NCI-H460 (cell line): ENCODE measurements at places on chromosomes 2 and 18.

DNA sequence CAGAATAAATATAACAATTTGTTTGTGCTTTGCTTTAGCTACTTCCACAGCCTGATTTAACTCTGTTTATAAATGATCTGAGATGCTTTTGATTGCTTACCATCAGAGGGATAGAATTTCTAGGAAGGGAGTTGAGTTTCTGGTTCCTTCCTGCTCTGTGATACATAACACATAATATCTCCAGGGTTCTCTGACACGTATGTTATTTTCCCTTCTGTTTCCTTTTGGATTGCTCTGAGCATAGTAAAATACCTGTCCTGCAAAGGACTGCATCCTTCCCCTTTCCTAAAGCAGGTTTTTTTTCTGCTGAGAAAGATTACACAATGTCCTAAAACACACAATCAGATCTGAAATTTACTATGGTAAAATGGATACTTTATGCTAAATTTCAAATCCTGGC, 76.1 kb downstream of the CABYR start:
- no peak for DNase-seq

DNA sequence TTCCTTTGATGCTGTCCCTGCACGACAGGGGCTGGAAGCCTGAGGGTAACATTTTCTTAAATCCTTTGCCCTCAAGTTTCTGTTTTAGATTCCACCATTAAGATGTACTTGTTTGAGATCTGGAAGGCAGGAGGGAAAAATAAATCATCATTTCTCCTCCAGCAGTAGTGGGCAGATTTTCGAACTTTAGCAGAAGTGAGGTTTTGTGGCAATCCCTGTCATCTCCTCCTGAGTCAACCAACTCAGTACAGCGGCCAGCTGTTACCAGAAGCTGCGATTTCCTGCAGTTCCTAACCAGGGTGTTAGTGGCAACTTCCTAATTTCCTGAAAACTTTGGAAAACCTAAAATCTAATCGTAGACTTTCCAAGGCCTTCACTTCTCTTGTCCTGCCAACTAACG, 517.2 kb upstream of the ACVR2A start:
- DNase-seq = no peak

DNA sequence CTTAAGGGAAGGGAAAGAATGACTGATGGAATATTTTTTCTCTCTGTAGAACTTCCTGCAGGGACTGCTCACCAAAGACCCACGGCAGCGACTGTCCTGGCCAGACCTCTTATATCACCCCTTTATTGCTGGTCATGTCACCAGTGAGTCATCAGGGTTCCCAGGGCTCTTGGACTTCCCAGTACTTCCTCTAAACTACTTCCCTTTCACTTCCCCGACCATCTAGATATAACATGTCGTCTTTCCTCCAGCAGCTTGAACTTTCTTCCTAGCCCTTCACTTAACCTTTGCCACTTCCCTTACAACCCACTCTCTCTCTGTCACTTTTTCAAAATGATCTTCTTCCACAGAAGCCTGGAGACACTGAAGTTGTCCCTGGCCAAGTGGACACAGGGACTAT, 7.2 kb downstream of the STK36 start:
- DNase-seq = no peak

DNA sequence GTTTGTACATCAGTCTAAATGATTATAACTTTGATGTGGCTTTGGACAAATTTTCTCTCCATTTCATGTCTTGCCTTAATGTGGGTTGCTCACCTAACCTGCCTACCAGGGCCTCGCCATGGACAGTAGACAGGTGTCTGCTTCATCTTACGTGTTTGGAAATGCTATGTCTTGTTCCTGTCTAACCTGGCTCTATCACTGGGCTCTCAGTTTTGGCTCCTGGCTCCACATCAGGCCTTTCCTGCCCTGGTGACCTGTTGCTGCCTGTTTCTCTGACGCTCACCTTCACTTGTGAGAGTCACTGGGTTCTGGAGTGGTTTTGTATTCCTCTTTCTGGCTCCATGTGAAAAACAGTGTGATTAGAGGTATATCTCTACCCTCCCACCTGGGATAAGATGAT, 65.9 kb downstream of the PHLPP1 start:
- no peak for DNase-seq

DNA sequence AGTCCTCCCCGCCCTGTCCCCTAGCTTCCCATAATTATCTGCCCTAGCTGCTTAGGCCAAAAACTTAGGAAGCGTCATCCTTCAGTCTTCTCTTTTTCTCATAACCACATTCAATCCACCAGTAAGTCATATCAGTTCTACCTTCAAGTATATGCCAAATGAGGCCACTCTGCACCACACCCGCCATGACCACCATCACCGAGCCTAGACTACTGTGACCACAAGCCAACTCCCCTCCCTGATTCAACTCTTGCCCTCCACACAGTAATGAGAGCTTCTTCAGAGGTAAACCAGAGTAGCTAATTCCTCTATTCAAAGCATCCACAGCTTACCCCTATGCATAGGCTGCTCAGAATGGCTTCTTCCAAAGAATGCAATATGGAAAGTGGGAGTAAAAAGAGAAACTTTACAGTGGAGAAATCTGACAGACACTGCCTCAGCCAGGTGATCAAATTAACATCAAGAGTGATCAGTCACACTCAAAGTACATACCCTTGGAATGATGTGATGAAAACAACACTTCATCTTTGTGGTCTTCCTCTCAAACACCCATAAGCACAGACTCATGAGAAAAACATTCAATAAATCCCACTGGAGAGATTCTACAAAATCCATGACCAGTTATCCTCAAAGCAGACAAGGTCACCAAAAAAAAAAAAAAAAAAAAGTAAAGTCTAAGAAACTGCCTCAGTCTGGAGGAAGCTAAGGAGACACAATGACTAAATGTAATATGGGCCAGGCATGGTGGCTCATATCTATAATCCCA, 17.7 kb downstream of the MBOAT2 start:
- no peak for DNase-seq

GRCh38 chr2:42046819-42047487, 868 bp upstream of the PKDCC start:
- DNase-seq = no peak

DNA sequence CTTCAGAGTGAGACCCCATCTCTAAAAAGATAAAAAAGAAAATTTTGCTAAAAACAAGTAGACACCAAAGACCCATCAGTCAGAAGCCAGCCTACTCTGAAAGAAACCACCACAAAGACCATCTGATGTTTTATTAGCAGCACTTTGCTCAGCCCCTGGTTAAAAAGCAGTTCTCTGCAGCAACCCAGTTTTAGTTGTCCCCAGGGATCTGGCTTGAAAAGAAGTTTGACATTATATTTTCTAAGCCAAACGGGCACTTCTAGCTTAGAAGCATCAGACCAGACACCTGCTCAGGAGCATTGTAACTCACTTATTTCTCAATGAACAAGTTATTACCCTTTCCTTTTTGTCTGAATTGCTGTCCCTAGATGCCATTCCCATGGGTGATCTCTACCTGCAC, 164.2 kb upstream of the ETAA1 start:
- DNase-seq = no peak

GRCh38 chr2:149767516-149767974, 180.0 kb upstream of the MMADHC start:
- no peak for DNase-seq

DNA sequence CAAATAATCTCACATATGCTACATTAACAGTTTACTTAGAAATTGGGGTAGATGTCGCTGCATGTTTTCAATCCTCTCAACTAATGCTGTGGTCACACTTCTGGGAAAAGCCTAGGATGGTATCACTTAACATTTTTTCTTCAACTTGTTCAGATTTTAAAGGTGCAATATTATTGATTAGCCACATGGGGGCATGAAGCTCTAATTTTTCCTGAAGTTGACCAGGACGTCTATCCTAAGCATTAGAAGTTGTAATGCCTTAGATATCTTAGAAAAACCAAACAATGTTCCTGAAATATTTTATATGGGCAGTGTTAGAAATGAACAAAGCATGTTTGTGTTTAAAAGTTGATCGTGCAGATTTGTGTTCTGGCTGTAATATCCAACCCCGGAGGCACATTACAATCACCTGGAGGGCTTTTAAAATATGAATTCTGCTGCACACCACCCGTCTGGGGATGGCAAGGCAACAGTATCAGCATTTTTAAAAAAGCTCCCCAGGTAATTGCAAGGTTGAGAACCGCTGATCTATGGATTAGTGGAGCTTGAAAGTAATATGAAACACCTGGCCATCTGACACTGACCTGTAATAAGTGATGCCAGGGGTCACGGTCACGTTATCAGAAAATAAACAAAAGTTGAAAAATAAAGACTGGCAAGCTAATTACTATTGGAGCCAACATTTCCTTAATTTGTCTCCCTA, 100.5 kb upstream of the LMAN1 start:
- DNase-seq = no peak

DNA sequence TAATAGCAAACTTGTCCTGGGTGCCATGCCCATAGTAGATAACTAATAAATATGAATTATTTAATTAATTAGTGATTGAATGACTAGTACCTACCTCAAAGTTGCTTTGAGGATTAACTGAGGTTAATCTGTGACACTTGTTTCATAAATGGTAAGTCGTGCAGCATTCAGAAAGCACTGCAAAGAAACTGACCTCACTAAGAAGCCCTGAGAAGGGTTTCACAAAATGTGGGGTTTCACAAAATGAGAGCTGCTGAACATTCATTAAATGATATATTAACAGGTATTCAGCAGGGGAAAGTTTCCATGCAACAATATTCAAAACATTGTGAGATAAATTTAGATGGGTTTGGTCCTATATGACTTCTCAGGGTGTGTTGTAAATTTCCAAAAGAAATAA, 236.2 kb downstream of the OSR1 start:
- no peak for DNase-seq

- no peak for DNase-seq
Measured at GRCh38 chr18:48695671-48696070, 156.8 kb downstream of the CTIF start.

GRCh38 chr18:34322365-34323289, 97.9 kb upstream of the NOL4 start:
- DNase-seq = peak; percentile 33

DNA sequence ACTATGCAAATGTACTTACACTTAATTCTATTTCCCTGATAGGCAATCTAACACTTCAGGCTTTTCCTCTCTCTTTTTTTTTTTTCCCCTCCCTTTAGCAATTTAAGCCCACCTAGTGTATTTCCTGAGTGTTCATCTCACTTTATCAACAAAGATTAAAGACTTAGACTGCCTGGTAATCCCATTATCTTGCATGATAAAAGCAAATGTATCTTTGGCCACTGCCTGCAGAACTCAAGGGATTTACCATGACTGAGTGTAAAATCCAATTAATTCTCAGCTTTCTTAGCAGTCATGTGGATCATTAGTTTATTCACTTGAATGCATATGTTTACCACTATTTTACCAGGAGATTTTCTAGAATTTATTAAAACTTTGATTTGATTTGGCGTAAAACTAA, 1102.2 kb upstream of the GYPC start:
- DNase-seq = no peak

- DNase-seq = no peak
Measured at GRCh38 chr2:69184224-69184623, 171.2 kb downstream of the ANTXR1 start.

GRCh38 chr2:37250869-37251740, 19.6 kb downstream of the NDUFAF7 start:
- no peak for DNase-seq

DNA sequence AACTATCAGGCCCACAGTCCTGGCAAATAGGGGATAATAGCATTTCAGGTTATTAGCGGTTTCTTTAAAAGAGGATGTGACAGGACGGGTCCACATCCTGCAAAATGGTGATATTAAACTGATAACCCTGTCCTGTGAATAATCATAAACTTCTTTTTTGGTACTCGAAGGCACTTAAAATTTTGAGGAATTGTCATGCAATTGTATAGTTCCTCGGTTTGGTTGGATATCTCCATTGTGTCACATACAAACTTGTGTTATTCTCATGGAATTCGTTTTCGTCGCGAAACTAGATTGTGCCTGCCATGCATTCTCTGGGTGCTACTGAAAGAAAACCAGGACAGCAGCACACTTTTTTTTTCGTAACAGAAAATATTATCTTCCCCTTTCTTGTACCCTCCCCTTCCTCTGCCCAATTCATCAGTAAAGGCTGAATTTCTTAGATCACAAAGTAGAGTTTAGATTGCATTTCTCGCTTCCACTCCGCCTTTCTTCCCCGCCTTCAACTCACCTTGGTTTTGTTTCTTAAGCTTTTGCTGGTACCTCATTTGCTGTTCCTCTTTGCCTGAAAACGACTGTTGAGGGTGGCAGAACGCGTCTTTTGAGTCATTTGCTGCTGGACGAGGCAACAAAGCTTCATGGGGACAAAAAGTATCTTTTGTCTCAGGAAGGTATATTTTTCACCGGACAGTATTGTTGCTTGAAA, 1.3 kb downstream of the CERS6 start:
- DNase-seq = no peak

GRCh38 chr2:8677646-8678592, 3.9 kb upstream of the ID2 start:
- DNase-seq = peak; percentile 25

DNA sequence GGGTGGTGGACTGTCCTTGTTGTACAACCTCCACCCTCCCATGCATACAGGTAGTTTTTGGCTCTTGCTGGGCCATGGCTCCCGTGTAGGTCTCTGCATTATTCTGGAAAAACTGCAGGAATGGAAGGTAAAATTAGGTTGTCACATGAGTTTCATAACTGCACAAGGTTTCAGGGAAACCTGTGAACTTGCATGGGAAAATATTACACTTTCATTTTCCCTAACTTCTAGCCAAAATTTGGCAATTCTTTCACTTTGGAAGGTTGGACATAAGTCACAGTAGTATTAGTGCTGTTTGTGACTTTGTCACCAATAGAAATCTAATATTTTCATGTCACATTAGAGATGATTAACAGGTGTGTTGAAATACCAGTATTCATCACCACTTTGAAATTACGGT, 118.1 kb upstream of the MGAT5 start:
- no peak for DNase-seq

DNA sequence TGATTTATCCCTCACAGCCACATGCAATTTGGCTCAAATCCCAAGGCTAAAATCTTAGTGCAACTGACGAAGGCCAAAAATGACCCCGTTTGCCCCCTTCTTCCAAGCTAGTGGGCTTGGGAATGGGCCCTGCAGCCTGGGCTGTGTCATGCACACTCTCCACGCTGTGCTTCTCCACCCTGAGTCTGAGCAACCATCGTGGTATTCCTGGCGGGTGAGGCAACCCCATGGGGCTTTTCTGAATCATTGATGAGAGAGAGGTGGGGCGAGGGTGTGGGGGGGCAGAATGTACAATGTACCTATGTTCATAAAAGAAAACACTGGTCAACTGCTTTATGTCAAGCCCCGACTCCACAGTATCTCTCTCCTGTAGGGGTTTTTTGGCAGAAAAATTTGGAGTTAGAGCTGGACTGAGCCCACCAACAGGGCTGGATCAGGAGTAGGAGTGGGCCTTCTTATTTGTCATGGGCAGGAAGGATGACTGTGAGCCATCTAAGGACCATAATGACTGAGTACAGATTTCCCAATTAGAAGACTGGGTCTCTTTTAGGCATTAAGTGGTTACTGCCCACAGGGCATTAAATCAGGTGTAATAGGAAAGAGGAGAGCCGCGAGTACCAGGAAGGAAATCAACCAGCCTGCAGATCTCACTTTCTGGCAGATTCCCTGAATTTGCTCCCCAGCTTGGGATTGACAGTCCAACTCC, 8.9 kb downstream of the SULT1C2 start:
- DNase-seq = no peak

- no peak for DNase-seq
Measured at GRCh38 chr2:215808194-215808593, 205.2 kb downstream of the MREG start.
